IPS DF 6.9 (cell line): ENCODE measurements at places on chromosomes 11 and 22.

DNA sequence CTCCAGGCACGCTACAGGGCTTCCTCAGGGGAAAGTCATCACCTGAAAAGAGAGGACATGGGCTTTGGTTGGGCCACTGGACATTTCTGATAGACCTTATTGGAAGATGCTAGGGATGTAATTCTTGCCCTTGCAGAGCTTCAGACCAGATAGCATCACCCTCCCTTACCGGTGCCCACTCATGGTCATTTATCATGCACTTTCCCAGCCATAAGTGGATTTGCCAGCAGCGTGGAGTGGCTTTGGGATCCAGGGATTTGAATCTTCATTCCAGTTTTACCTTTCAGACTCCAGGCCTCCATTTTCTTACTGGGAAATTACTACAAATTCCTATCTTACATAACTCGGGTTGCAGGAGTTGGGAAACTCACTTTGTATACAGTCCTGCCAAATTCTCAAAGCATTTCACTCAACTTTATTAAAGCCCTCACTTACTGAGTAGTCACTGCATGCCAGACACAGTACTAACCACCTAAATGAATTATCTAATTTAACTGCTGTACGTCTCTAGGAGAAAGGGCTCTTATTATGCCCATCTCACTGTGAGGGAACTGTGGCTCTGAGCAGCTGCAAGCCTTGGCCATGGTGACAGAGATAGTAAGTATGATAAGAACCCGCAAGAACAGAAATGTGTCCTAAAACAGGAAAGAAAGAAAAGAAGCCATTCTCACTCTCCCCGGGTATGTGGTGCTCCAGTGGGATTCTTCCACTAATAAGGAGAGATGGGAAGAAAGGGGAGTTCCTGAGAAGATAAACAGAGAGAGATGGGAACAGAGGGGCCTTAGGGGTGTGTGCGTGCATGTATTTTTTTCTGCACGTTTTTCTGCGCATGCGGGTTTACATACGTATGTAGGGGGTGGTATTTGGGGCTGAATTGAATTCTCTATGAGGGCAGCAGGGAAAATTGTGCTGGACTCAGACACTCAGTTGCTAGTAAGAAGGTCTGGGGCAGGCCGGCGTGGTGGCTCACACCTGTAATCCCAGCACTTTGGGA lies 9.7 kb downstream of the CHRM1 start:
- DNase-seq: no peak

- DNase-seq: no peak
Observed at GRCh38 chr11:132631989-132632388, 900.3 kb downstream of the OPCML start.

DNA sequence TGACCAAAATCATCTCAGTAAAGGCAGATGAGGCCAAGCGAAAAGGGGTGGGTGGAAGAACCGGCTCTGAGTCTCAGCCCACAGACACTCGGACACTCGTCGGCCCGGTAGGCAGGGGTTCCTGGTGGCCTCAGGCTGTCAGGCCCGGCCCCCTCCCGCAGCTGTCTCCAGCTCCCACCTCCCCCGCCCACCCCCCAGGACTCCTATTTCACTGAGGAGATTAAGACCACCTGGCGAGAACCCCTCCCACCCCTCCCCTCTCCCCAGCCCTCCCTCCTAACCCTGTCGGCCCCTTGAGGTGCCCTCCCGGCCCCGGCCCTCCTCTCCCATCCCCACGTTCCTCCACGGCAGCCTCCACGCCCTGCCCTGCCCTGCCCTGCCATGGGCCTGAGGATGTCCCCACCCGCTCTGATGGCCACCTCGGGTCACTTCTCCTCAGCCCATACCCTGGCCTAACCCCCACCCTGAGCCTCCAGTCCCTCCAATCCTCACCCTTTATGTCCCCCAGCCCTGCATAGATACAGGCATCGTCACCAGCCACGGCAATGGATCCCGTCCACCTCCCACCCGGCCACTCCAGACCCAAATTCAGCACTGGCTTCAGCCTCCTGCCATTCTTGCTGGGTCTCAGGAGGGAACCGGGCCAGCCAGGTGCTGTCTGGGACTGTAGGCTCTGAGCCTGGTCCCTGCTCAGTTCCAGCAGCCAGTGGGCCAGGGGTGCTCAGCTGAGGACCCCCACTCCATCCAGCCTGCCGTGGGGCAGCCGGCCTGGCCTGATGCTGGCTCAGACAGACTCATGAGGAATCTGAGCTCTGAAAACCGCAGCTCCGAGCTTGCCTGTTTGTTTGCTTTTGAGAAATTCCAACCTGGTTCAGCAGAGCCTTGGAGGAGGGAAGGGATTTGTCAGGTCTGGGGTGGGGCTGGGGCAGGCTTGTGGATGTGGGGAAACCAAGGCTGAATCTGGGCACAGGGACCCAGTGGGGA lies 9.8 kb upstream of the TBX1 start:
- no peak for DNase-seq

- no peak for DNase-seq
Observed at GRCh38 chr11:92844197-92844596, 125.3 kb upstream of the MTNR1B start.
